NCI-H2107 (cell line): ENCODE measurements at places on chromosomes 5 and 9.

- no peak for DNase-seq
These were observed 70.3 kb downstream of the RAB24 start for GRCh38 chr5:177233206-177233605.

DNA sequence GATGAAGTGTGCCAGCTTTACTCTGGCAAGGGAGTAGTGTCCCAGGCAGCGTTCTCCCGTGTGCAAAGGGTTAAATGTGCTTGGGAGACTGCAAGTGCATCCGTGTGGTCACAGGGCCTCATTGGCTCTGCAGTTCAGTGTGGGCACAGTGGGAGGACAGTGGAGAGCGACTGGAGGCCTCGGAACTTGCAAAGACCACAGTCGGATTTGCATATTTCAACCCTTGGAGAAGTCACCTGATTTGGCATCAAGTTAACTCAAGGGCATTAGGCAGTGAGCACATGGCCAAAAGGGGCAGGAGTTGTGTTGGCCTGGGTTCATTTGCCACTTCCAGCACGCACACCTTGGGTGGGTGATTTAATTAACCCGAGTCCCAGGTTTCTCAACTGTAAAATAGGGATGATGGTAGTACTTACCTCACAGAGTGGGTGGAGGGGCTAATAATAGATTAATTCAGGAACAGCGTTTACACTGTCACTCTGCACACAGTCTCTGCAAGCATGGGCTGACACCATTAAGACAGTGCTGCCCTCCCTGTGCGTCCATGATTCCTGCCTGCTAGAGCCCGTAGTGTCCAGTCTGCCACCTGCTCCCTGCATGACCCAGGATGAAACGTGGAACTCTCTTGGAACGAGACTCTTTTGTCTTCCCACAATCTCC, 22.7 kb downstream of the JADE2 start:
- no peak for DNase-seq

- DNase-seq: no peak
These were observed 84.8 kb downstream of the SLC25A46 start for GRCh38 chr5:110823571-110823970.

- no peak for DNase-seq
These were observed 36.1 kb upstream of the SPDL1 start for GRCh38 chr5:169547508-169547907.

- no peak for DNase-seq
These were observed 516 bp downstream of the MAST4 start for GRCh38 chr5:66596636-66597182.
